ENCODE measurements at places on chromosomes 16 and 17. TPM values are rescaled to one million over a fixed set of nuclear protein-coding genes. Genes with fewer than 3 reads are reported as not detected.

GPR142 gene
- polyA plus RNA-seq, result 0.40 TPM

- DNase-seq, result no peak
Observed at GRCh38 chr17:79132271-79133064, 57.8 kb downstream of the ENGASE start.

GRCh38 chr16:73019457-73020362 lies 28.2 kb downstream of the ZFHX3 start:
- no peak for DNase-seq

GRCh38 chr16:82088483-82088882 lies 53.4 kb downstream of the HSD17B2 start:
- no peak for DNase-seq

- DNase-seq, result no peak
Observed at GRCh38 chr17:36921095-36921851, 16.0 kb upstream of the LHX1 start.

GRCh38 chr16:77951788-77952187 lies 70.6 kb upstream of the CLEC3A start:
- no peak for DNase-seq

NPB gene
- 0.39 TPM for polyA plus RNA-seq

DNA sequence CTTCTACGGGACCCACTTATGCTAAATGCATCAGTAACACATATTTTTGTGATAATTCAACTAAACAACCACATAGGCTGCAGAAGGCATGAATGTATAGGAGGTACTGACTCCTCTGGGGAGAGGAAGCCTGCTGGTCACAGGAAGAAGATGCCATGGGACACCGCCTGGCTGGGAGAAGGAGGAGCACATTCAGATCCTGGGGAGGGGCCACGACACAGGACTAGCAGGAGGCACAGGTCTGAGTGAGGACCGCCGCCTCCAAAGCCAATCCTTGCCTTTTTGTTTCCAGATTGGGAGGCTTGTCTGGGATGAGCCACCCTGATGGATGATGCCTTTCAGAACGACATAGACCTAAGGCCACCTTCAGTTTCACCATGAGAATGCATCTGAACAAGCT lies 34.6 kb downstream of the MBTPS1 start:
- no peak for DNase-seq

Data from left renal cortex interstitium (tissue), 4 donors.